ENCODE measurements at places on chromosomes 16 and 17. TPM values are rescaled to one million over a fixed set of nuclear protein-coding genes. Genes with fewer than 3 reads are reported as not detected.

MC1R gene
- total RNA-seq: 17.4 TPM

TBC1D3C gene
- total RNA-seq: not detected

UMOD gene
- not detected for total RNA-seq

- H3K27ac ChIP-seq: no peak overlapping the region
- H3K27me3 ChIP-seq: no peaks in the 10 kb centered on the region
- no peak for DNase-seq
- H3K4me3 ChIP-seq: no peak overlapping the region
These were observed 77.1 kb downstream of the MRM3 start for GRCh38 chr17:859061-859823.

GRCh38 chr16:83937922-83938885 lies 14.8 kb upstream of the OSGIN1 start:
- DNase-seq: no peak
- H3K4me1 ChIP-seq: peaks cover 18% of the 10 kb centered on the region
- peaks cover 32% of the 10 kb centered on the region for H3K27me3 ChIP-seq
- no peak overlapping the region for H3K27ac ChIP-seq

GRCh38 chr17:43611230-43611969 lies 50.3 kb downstream of the MEOX1 start:
- no peaks in the 10 kb centered on the region for H3K36me3 ChIP-seq
- no peak overlapping the region for H3K27ac ChIP-seq
- no peak overlapping the region for H3K4me3 ChIP-seq
- peaks cover 50% of the 10 kb centered on the region for H3K27me3 ChIP-seq
- no peaks in the 10 kb centered on the region for H3K4me1 ChIP-seq

DNA sequence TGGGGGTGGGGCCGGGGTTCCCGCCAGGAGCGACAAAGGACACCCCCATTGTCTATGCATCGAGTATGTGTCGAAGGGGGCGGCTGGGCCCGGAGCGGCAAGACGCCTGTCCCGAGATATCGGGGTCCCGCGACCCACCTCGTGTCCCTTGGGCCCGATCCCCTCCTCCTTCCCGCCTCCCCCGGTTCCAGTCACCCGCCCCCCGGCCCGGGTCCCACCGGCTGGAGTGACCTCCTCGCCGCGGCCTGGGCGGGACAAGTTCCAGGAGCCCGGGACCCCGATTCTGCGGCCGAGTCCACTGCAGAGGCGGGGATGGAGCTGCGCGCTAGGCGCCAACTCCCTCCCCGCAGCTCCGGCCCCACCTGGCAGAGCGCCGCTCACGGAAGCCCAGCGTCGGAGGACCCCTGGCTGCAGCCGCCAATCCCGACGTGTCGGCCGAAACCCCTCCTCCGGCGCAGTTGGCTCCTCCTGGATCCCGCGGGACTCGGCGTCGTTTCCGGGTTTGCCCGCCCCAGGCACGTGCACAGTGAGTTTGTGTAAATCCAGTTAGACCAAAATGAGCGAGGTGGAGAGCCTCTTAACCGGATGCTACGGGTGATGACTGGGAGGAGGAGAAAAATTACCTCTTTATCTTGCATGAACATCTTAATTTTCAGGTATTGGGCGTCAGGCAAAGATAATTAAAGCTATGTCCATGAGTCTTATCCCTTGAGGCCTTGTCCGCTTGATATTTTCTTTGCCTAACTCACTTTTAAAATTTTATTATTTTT lies at the start of gene NMRAL1:
NMRAL1 (minus strand) TSS at position 434 of the 770 bp plus-strand sequence. CDS start 493 bp downstream, outside the sequence.
- peak within 1 kb of the TSS; percentile 80 for H3K4me3 ChIP-seq
- H3K27me3 ChIP-seq: no peaks in the 10 kb centered on the region

GRCh38 chr17:48726114-48726915 lies 2.2 kb downstream of the HOXB13 start:
- H3K4me3 ChIP-seq: no peak overlapping the region
- peaks cover 60% of the 10 kb centered on the region for H3K27me3 ChIP-seq
- no peak overlapping the region for H3K27ac ChIP-seq

DNA sequence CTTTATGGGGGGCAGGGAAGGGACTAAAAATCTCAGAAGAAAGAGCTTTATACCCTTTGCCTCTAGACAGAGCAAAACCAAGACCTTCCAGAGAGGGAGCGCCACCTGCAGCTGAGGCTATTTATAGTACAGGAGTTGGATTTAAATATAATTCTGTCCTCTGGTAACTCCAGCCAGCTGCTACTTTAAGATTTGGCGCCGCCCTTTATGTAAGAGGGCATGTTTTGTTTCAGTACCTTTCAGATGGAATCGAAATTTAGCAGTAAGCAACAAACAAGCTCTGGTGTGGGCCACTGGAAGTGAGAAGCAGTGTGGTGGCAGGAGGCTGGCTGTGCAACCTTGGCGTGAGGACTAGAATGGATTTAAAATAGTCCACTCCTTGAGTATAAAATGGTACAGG lies 5.2 kb upstream of the GUCY2D start:
- no peaks in the 10 kb centered on the region for H3K4me1 ChIP-seq
- DNase-seq: peak; percentile 44
- H3K27ac ChIP-seq: no peak overlapping the region

SLC12A4 gene
- total RNA-seq: 38.0 TPM

PITPNM3 gene
- total RNA-seq: 10.3 TPM

DNA sequence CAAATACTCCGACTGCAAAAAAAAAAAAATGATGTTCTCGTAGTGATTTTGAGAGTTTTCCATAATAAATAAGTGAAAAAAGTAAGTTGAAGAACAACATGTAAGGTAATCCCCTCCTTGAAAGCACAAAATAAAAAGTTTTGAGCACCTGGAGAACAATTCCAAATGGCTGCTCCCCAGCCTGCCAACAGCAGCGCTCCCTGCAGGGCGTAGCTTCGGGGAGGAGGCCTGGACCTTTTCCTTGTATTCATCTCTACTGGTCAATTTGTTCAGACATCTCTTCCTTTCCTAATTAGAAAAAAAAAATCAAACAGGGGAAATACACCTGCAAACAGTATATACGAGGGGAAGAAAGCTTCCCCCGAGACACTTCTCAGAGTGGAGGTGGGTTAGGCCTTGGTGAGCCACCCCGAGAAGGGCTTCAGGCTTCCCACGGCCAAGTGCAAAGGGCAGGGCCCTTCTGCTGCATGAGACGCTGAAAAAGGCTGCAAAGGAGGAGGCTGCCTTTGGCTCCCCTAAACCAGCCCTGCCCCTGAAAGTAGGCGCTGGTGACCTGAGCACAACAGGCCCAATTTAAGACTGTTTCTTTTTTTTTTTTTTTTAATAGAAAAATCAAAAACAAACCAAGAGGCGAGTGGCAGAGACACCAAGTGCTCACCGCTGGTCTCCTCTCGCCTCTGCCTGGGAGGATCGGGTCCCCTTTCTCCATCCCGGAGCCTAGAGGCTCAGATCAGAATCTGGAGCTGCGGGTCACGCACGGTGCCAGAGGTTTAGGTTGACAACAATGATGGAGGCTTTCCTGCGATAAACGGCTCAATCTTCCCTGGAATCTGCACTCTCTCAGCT lies 193.1 kb upstream of the FOXF1 start:
- no peak overlapping the region for H3K4me3 ChIP-seq
- H3K36me3 ChIP-seq: no peaks in the 10 kb centered on the region
- DNase-seq: no peak
- no peak overlapping the region for H3K27ac ChIP-seq
- no peaks in the 10 kb centered on the region for H3K4me1 ChIP-seq

RNF43 gene
- total RNA-seq: 2.9 TPM

DNA sequence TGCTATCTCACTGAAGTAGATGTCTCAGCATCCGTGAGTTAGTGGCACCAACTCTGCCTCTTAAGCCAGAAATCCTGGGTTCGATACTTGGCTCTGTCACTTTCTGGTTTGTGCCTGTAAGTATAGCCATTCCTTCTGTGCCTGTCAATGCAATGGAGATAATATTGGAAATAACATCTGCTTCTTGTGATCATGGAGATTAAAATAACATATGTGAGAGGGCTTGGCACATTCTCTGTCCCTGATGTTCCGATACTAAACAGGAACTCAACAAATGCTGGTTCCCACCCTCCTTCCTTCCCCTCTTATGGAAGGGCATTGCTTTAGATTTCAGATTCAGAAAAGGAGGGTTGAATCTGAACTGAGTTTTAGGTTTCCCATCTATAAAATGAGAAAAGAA lies 39.8 kb downstream of the TBX4 start:
- H3K4me1 ChIP-seq: peaks cover 12% of the 10 kb centered on the region
- peaks cover 4% of the 10 kb centered on the region for H3K36me3 ChIP-seq
- no peaks in the 10 kb centered on the region for H3K27me3 ChIP-seq
- H3K27ac ChIP-seq: no peak overlapping the region
- no peak overlapping the region for H3K4me3 ChIP-seq
- DNase-seq: no peak

GRCh38 chr17:42655528-42655927 lies 3.6 kb upstream of the TUBG2 start:
- peaks cover 10% of the 10 kb centered on the region for H3K36me3 ChIP-seq
- no peak for DNase-seq
- H3K4me3 ChIP-seq: no peak overlapping the region
- H3K27me3 ChIP-seq: peaks cover 10% of the 10 kb centered on the region
- no peak overlapping the region for H3K27ac ChIP-seq
- H3K4me1 ChIP-seq: peaks cover 14% of the 10 kb centered on the region

GRCh38 chr16:4831616-4832015 lies 15.5 kb downstream of the GLYR1 start:
- no peaks in the 10 kb centered on the region for H3K4me1 ChIP-seq
- H3K4me3 ChIP-seq: no peak overlapping the region
- H3K27me3 ChIP-seq: no peaks in the 10 kb centered on the region
- peaks cover 45% of the 10 kb centered on the region for H3K36me3 ChIP-seq
- no peak for DNase-seq

- H3K27ac ChIP-seq: peak overlapping the region; percentile 24
- H3K4me1 ChIP-seq: peaks cover 8% of the 10 kb centered on the region
- no peak for DNase-seq
- H3K4me3 ChIP-seq: peak overlapping the region; percentile 76
- peaks cover 97% of the 10 kb centered on the region for H3K36me3 ChIP-seq
These were observed 570 bp upstream of the NME3 start for GRCh38 chr16:1771864-1772361.

DNA sequence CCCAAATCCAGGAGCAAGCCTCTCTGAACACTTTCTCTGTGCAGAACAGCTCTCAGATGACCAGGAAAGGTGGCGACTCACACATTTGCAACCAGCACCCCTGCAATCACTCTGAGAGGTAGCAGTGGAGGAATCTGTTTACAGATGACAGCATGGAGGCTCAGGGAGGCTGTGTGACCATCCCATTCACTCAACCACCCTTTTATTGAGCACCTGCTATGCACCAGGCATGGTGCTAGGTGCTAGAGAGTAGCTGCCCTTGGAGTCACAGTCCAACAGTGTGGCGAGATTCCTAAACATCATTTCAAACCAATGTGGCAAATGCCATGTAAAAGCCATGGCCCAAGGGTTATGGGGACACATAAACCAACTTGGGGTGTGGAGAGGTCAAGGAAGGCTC lies 1.5 kb upstream of the ITGB4 start:
- H3K27ac ChIP-seq: no peak overlapping the region
- H3K4me1 ChIP-seq: peaks cover 23% of the 10 kb centered on the region
- DNase-seq: no peak
- H3K36me3 ChIP-seq: peaks cover 36% of the 10 kb centered on the region
- H3K4me3 ChIP-seq: peak overlapping the region; percentile 99
- no peaks in the 10 kb centered on the region for H3K27me3 ChIP-seq

IGSF6 gene
- not detected for total RNA-seq

CDRT4 gene
- total RNA-seq: 2.8 TPM

Measured in Calu3 (cell line).